Inflammatory macrophage treated with lipopolysaccharide for 4 hours (primary cell): ENCODE measurements at places on chromosomes 4 and X.

GRCh38 chrX:40877887-40878286 lies 142.5 kb upstream of the MED14 start:
- peak; percentile 40 for DNase-seq

GRCh38 chr4:97185233-97185632 lies 958.0 kb downstream of the STPG2 start:
- no peak for DNase-seq

GRCh38 chr4:119690871-119691270 lies 62.3 kb upstream of the PDE5A start:
- DNase-seq, result no peak

DNA sequence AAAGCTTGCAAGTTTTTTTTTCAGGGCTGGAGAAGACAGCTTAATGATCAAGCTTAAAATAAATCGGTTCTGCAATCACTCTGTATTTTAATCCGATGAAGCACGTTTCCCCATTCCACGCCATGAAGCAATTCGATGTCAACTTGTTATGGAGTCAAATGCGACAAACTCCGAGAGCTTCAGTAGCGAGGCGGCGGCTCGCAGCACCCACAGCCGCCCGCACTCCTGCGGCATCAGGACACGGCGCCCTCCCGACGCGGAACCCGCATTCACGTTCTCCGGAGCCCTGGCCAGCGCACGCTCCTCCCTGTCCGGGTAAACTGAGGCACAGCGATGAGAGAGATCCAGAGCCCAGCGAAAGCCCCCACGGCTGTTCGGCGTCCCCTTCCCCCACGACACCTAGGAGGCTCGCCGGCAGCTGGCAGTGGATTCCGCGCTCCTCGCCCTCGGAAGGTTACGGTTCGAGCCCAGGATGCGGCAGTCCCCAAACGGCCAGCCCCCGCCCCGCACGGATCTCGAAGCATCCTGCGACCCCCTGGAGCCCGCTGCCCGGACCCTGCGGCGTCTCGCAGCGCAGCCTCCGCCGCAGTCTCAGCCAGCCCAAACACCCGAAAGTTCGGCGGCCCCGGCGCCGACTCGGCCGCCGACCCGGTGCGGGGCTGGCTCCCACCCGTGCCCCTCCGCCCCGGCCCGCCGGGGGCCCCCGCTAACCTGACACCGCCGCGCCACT lies 507 bp downstream of the MFAP3L start:
- DNase-seq, result peak; percentile 9
